Hematopoietic multipotent progenitor cell treated with erythropoietin and hydrocortisone succinate and interleukin-3 and kit ligand, for 8 days (in vitro differentiated cells): ENCODE measurements at places on chromosomes 7 and 10.
A peak's percentile ranks its signal among the peaks of the same experiment; 100 is the strongest.

DNA sequence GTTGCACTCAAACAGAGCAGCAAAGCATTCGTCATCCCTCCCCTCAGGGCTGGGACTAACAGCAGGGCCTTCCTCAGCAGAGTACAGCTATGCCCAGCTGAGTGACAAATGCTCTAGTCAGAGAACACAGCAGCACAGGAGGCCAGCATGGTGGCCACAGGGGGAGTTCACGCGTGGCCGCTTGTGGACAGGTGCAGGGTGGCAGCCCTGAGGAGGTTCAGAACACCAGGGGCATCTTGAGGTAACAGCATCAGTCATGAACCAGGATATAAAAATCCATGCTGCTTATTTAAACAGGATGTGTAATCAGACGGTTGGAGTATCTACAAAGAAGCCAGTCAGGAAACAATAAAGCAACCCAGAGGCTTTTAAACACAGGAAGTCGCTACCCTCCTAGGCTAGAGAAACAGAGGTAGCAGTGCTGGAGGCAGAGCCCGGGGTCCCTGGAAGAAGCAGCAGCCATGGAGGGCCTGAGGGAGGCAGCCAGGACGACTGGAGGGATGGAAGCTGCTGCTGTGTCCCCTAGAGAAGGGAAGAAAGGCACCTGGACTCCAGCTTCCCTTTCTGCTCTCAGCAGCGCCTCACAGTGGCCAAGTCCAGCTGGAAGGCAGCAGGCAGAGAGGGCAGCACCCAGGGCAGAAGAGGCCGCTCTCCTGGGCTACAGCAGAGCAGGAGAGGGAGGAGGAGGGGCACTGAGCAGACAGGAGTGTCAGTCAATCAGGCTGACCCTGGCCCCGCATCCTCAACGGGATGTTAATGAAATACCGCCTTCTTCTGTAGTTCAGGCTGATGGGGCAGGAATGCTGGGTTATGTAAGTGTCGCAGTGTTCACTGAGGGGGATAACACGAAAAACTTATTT lies 70.8 kb upstream of the UCN3 start:
- DNase-seq: peak; percentile 66

DNA sequence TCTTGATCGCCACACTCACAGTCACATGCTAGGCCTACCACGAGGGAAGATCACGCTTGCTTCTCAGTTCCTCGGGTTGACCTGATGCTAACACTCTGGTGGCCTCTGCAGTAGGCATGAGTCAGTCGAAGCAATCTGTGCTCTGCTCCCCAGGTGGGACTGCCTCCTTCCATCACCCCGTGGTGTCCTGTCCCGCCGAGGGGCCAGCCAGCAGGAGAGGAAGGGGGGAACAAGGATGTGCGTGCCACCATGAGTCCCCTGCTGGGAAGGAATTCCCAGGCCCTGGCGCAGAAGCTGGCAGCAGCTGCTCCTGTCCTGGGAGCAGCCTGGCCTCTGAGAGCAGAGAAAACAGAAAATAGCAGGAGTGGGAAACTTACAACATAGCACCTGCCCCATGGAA lies 695.0 kb upstream of the NRP1 start:
- no peak for DNase-seq

DNA sequence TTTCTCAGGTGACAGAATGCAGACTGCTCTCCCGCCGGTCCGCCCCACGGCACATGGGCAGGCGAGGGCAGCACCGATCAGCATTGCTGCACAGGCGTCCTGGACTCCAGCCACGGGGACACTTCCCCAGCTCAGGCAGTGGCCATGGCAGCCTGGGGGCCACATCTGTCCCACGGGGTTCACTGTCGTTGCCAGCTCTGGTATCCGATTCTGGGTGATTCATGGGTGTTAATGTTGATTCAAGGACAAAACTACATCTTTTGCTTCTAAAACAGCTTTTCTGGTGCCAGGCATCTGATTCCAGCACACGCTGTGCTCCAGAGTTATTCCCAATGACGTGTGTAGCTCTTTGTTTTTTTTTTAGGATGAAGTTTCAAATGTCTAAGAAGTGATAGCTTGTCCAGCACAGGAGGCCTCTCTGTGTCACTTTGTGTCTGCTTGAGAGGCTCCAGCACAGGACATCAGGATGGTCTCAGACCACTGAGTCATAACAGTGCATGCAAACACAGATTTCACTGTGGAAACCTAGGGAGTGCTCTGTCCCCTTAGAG lies 218.0 kb downstream of the WDR37 start:
- no peak for DNase-seq

- DNase-seq: no peak
Measured at GRCh38 chr7:33799766-33800165, 105.6 kb upstream of the BMPER start.

DNA sequence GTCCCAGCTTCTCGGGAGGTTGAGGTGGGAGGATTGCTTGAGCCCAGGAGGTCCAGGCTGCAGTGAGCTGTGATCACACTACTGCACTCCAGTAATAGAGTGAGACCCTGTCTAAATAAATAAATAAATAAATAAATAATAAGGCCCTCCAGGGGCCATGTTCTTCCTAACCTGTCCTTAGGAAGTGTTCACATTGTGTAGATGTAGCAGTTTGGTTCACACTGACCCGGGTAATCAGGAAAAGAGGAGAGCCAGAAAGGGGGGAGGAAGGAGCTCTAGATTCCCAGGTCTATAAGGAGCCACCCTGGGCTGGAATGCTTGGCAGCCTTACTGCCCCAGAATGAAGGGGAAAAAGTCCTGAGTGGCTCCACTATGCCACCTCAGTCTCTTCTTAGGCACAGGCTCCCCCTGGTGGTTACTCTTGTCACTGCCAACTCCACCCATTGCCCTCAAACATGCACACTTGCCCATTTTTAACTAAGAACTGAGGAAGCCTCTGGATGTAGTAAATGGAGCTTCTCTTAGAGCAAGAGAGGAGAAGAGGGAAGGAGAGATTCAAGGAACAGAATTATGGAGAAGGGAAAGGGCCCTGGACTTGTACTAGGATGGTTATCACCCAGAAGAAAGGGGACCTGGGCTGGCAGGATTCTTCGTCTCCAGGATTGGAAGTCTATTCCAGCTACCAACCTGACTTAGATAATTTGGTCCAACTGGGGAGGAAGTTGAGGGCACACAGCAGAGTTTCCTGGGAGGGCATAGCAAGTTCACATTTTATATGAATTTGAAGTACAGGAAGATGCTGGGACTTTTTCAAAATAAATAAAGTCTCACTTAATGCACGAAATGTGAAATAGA lies 7.8 kb downstream of the HPS6 start:
- peak; percentile 86 for DNase-seq

DNA sequence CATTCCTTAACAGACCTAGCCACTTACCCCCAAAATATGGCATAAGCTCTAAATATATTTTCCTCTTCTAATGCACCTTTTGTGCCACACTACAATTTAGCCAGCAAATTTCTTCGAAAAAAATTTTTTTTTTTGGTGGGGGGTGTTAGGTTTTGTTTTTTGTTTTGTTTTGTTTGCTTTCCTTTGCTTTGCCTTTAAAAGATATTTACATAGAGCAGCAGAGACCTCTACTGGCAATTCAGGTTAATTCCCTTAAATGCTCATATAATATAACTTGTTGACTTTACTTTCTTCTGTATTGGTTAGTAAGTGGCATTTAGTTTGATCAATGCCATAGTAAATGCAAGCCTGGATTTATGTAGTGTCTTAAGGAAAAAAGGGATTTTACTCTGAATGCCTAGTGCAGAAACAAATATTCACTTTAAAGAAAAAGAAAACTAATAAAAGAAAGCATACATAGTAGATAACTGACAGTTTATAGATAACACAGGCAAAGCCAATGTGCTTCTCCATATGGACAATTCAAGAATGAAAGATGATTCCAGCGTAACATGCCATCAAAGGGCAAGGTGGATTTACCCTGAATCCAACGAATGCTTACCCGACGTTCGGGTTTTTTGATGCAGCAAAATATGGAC lies 1250.6 kb downstream of the GATA3 start:
- DNase-seq: peak; percentile 34

DNA sequence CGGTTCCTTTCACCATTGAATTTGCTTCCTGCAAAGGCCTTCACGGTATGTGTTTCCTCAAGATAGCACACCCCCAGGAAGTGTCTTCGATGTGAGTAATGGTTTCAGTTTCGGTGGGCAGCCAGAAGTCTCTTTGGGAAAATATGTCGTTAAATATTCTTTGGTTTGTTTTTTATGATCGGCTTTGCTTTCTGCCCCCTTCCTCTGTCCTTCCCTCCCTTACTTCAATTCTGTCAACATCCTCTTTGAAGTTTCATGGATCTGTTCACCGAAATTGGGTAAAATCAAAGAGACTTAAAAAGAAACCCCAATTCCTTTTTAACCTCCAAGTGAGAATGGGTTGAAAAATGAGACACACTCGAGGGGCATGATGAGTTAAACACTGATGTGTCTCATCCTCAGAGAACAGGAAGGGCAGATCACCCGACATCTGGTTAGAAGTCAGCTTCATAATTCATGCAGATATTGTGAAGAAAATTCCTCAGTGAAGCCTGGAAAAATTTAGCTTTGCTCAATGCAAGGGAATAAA lies 170.8 kb upstream of the HABP2 start:
- peak; percentile 45 for DNase-seq

- DNase-seq: no peak
Measured at GRCh38 chr10:113547426-113547825, 5.4 kb upstream of the HABP2 start.

DNA sequence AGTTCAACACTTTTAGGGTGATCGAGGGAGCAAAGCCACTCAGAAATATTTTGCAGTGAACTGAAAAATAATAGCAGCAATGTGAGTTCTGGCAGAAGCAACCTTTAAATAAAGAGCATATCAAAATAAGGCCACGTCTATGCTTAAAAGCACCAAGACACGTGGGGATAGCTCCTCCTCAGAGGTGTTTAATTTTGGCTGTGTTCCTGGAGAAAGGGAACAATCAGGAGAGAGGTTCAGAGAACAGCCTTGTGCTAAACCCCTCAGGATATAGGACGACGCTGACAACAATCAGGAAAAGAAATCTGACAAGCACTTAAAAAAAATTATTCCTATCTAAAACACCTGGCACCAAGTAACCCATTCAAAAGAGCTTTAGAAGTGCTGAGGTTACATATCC lies 471.9 kb upstream of the CELF2 start:
- DNase-seq: no peak

DNA sequence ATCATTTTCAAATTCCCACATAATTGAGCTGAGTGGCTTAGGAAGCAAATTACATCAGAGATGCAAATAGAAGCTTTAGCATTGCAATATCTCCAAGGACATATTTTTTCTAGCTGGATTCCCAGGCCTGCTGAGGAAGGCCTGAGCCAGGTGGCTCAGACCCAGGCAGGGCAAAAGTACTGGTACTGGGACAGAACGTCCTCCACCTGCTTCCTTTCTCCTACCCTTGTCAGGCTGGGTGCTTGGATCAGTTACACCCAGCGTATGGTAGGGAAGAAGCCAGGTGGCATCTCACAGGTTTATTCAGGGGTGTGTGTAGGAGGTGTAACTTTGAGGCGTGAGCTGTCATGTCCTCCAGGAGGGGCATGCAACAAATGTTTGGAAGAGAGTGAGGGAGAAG lies 3.0 kb upstream of the PANK1 start:
- DNase-seq: no peak

DNA sequence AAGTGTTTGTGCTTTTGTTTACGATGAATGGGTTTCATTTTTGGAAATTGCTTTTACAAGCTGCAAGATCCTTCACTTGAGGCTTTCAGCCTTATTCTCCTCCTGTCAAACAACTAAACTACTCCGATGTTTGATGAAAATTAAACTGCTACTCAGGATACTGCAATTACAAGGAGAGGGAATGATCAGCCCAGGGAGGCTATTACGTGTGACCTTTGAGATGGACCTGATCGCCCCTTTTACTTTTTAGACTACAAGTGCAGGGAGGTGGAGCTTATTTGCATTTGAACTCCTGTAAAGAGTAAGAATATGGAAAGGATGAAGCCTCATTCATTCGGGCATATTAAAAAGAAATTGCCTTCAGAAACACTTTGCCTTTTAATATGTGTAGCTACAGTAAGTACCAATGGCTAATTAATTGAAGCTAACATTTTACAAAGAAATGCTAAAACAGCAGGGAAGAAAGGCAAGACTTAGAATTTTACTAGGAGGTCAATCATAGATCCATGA lies 219.1 kb downstream of the PHTF2 start:
- no peak for DNase-seq

DNA sequence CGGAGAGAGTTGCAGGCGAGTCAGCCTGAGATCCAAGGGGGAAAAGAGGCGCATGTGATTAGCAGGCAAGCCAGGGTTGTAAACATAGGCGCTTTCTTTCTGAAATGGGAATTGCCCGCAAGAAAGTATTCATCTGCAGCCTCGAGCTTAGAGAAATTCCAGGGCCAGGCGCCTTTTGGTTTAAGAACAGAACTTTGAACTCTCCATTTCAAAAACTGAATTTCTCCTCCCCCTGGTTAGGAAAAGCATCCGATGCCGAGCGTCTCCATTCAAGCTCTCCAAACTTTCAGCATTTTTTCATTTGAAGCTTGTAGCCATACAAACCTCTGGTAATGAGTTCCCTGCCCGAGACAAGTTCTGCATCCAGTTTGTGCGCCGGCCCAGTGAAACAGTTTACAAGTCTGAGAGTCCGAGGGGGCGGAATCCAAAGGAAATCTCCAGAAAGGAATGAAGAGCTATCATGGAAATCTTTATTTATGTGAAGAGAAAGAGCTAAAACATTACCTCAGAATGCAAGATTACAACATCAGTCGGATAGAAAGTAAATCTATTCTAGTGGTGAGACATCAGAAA lies 69.9 kb downstream of the FAM204A start:
- no peak for DNase-seq

- DNase-seq: no peak
Measured at GRCh38 chr7:35015346-35015859, 21.9 kb downstream of the DPY19L1 start.

DNA sequence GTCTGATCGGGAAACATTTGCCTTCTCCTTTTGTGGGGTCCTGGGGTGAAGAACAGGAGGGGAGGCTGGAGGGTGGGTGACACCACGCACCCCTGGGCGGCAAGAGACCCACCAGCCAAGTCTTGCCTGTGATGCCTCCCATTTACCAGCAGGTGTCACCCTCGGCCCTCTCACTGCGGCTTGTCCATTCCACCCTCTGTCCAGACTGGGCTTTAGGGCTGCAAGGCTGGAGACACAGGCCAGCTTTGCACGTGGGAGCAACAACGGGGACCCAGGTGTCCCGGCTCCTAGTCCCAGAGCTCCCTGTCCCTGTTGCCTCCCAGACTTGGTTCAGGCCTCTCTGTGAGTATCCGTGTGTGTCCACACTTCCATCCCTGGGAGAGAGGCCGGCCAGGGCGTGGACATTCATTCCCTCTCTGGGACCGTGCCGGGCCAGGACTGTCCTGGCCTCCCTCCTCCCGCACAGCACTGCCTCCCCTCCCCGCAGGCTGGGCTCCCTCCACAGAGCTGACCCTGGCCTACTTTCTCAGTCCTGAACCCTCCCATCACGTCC lies 36.2 kb upstream of the GTF2IRD1 start:
- peak; percentile 57 for DNase-seq

DNA sequence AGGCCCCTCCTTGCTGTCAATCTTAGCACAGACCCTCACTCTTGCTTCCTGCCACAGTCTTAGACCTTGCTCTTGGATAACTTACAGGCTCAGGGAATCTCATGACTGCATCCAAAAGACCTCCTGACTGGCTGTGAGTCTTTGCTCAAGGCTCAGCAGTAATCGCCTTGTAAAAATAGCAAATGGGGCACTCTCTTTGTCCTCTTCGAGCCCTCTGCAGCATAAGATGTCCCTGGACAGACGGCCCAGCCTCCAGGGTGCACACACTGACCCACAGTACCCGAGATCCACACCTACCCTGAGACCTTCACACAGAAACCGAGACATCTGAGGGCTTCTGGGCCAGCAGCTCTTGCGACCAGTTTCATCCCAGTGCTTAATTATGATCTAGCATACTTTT lies 65.9 kb upstream of the DDC start:
- DNase-seq: no peak

GRCh38 chr7:135161669-135162068 lies 8.8 kb downstream of the CYREN start:
- DNase-seq: peak; percentile 13
